Myocyte (in vitro differentiated cells): ENCODE measurements at places on chromosomes 7 and 10. TPM values are rescaled to one million over a fixed set of nuclear protein-coding genes. Genes with fewer than 3 reads are reported as not detected.

DNA sequence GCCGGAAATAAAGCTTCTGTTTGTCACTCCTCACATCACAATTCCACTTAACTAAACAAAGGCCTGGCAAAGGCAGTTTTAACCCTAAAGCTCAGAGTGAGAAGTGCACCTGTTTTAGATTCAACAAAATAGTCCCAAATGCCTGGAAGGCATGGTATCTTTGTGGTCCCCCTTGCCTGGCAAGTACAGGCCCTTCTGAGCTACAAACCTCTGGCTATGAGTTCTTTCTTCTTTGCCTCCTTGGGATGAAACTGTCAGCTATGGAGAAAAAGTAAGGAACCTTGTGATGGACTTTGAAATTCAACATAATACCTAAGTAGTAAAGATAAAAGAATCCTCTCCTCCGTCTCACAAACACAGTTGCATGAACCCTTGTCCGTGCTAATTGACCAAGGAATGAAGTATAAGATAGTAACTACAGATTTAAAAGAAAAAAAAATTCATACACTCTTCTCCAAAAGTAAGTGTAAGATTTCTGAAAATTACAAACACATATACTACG is 244.5 kb upstream of the ETV1 start:
- DNase-seq: no peak

DNA sequence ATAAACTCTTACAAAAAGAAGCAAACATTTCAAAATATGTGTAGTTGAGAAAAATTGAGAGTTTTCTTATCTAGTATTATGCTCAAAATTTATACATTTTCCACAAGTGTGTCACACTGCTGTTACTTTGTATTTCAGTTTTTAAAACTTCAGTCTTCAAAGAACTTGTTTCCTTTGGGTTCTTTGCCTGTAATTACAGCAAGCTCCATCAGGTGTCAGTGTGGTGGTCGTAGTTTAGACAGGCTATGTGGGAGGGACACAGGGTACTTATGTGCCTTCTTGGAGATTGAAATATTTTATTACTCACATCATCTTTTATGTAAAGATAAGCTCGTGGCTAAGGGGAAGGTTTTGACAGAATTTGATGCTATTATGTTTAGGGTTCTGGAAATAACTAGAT is 360.5 kb downstream of the FGFR2 start:
- DNase-seq: no peak

DNA sequence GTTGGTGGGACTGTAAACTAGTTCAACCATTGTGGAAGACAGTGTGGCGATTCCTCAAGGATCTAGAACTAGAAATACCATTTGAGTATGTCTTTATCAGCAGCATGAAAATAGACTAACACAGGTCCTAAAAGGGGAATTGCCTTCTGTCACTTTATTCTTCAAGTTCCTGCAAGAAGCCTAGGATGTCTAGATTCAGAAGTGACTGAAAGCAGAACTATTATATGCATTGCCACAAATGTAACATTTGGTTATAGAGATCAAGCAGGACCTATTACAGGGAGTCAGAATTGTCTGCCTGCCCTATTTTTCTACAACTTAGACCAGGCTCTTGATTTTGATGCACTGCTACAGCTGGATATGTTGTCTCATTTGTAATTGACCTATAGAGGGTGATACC is 364.7 kb downstream of the SORCS1 start:
- DNase-seq: no peak

DNA sequence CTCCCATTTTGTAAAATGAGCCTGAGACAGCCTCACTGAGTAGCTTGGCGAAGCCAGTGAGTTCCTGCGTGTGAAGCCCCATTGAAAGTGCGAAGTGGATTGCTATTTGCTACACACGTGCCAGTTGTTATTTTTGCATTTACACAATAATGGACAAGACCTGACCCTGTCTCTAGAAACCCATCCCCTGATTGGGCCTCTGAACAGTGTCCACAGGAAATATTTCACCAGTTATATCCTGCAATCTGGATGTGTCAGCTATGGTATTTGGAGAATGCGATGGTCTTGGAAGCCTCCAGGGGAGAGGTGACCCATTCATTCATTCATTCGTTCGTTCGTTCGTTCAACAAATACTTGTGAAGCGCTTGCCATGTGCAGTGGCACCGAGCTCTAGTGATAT is 37.1 kb downstream of the COL13A1 start:
- DNase-seq: no peak

GRCh38 chr10:123129618-123130271 is 6.0 kb upstream of the HMX3 start:
- DNase-seq: peak; percentile 49

DNA sequence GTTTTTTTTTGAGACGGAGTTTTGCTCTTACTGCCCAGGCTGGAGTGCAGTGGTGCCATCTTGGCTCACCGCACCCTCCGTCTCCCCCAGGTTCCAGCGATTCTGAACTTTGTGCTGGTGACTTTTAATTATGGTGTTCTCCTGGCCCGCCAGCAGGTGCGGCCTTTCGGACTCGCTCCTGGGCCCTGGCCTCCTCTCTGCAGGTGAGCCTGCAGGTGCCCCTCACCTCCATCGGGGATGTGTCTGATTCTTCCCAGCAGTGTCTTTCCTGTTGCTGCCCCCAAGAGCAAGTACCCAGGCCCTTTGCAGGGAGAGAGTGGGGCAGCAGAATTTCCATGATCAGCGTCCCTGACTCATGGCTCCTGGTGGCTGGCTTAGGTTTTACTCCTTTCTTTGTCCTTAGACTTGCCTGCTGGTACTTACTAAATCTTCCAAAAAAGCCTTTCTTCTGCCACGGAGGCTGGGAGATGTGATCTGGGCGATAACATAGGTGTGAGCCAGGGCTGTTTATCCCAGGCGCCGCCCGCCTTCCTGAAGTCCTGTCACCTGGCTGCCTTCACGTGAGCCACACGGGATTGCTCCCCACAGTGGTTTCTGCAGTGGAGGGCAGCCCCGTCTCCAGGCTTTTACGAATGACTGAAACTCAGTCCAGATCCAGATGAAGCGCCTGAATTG is 10.7 kb downstream of the WIPI2 start:
- no peak for DNase-seq

- DNase-seq: peak; percentile 33
These were observed 47.4 kb downstream of the ORC5 start for GRCh38 chr7:104160375-104160774.

Gene AKR1C8
- total RNA-seq: not detected in 2 replicates

Gene NET1
- 20.2 and 31.6 TPM in 2 replicates for total RNA-seq

Gene FAM200A
- total RNA-seq: 14.1 and 15.6 TPM in 2 replicates
